ENCODE measurements at places on chromosomes 2 and 18. TPM values are rescaled to one million over a fixed set of nuclear protein-coding genes. Genes with fewer than 3 reads are reported as not detected.

SERPINB11 gene
- total RNA-seq, result not detected

DNA sequence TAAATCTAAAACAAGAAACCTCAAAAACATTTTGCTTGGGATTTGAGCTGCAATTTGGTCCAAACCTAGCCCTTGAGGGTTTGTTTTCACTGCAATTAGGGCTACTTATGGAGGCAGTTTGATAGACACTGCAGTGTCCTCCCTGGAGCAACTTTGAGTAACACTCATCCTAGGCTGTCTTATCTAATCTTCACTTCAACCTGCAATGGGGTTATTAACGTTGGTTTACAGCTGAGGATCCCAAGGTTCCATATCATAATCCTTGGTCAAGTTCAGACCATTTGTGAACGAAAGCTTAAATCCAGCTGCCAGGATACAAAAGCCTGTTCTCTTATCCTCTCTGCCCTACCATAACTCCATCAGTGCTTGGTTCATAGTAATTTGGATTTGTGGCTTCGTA lies 2.5 kb downstream of the ANXA4 start:
- no peak for ATAC-seq

DNA sequence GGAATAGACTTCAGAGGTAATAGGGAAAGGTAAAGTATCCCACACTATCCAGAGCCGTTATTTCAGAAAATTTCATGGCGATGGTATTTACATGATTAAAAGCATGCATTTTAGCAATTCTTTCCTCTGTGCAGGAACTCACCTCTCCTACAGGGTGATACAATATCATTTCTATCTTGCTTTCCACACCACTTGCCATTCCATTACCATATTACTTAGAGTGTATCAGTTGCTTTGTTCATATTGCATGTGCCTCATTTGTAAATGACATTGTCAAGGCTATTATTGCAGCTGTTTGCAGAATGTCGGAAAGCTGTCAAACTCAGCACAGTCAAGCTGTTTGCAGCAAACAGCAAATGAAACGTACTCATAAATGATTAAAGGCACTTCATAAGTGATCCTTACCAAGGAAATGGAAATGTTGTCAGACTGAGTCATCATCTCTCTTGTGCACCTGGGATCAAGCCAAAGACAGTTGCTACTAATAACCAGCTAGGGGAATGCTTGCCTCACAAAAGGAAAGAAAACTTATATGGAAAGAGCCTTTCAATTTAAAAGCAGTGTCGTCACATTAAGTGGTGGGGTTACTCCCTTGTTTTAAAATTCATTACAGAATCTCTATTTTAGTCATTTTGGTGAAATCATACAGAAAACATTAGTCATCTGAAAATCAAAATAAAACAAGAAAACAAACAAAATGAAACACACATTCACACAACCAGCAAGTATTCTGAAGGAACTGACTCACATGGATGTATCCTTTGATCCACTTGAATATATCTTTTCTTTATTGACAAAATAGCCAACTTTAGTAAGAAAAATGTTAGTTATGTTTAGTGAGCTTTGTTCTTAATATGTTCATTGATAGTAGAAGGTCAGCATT lies 1064.1 kb upstream of the CNTNAP5 start:
- ATAC-seq, result no peak

- ATAC-seq, result no peak
These were observed 44.5 kb downstream of the METTL8 start for GRCh38 chr2:171389325-171389724.

DNA sequence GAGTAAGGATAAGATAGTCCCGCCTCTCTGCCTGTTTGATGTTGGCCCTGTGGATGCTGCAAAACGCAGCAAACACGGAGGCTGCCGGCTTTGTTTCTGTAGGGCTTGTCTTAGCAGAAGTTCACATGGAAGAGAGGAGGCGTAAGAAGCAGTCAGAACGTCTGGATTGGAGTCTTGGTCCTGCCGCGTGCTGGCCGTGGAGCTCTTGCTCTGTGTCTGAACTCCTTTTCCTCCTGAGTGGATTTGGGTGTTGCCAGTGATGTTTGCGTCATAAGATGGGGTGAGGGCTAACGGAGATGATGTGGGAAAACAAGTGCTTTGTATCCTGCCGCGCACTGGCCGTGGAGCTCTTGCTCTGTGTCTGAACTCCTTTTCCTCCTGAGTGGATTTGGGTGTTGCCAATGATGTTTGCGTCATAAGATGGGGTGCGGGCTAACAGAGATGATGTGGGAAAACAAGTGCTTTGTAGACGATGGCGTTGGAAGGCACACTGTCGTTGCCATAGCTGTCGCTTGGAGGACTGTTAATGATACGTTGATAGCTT lies 240.9 kb downstream of the AGAP1 start:
- ATAC-seq, result peak; percentile 78
